T-helper 22 cell (primary cell): ENCODE measurements at places on chromosomes 16 and 17.

DNA sequence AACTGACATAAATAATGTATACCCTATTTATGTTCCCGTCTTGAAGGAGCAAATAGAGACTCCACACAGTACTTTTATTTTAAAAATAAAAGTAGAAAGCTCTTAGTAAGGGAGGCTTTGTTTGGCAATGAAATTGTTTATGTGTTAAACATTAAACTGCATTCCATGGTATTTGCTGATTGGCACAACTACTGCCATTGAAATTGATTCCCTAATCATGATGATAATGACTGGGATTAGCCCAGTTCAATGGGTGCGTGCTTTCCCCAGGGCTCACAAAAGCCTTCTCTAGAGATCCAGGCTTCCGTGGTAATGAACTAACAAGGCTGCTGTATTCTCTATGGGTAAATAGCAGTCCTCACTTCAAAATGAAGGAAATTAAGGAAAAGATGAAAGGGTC is 67.5 kb downstream of the GPRC5B start:
- DNase-seq = no peak

DNA sequence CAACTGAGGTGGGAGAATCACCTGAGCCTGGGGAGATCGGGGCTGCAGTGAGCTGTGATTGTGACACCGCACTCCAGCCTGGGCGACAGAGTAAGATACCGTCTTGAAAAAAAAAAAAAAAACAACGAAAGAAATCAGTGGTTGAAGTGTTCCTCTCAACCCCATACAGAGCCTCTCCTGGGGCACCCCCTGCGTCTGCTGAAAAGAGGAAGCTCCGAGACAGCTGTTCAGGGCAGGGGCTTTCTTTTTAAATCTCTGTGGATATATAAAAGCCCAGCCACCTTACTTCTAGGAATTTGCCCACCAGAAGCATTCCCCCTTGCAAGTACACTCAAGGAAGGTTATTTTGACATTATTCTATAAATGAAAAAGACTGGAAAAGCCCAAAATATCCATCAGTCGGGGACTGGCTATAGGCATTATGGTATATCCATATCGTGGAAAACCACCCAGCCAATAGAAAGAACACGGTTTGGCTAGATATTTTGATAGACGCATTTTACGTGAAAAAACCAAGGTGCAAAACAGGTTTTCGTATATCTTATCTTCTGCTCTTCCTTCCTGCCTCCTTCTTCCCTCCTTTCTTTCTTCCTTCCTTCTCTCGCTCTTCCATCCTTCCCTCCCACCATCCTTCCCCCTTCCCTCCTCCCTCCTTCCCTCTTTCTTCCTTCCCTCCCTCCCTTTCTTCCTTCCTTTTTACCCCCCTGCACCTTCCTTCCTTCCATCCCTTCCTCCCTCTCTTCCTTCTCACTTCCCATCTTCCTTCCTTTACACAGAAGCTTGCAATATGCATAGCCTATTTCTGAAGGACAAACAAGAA is 9.2 kb upstream of the CCL22 start:
- DNase-seq = no peak

DNA sequence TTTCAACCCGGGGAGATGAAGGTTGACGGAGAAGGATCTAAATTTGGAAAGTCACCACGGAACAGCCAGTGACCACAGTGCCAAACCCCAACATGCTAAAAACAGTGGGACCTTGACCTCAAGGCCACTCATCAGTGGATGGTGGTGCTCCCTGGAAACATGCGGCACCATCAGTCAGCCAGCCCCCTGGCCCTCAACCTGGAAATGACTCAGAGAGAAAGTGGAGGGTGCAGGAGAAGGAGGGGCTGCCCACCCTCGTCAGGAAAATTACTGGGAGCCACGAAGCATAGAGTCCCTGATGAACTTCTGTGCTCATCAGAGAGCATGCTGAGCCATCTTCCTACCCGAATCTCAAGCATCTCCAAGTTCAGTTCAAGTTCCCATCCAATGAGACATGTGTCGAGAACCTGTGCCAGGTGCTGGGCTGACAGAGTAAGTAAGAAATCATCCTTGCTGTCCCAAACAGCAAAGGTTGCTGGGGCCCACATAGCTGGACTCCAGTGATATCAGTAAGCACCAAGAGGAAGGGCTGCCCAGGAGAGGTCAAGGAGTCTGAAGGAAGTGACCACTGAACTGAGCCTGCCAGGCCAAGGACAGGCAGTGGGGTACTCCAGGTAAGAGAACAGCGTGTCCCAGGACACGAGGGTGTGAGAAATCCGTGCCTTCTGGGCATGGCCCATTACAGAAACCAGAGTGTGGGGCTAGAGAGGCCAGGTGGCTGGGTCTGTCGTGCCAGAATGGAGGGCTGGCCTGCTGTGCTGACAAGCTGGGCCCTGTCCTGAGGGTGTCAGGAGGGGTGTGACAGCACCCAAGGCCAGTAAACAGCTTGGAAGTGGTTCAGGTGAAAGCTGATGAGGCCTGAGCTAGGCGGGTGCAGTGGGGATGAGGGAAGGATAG is 5.2 kb downstream of the PECAM1 start:
- DNase-seq = no peak

DNA sequence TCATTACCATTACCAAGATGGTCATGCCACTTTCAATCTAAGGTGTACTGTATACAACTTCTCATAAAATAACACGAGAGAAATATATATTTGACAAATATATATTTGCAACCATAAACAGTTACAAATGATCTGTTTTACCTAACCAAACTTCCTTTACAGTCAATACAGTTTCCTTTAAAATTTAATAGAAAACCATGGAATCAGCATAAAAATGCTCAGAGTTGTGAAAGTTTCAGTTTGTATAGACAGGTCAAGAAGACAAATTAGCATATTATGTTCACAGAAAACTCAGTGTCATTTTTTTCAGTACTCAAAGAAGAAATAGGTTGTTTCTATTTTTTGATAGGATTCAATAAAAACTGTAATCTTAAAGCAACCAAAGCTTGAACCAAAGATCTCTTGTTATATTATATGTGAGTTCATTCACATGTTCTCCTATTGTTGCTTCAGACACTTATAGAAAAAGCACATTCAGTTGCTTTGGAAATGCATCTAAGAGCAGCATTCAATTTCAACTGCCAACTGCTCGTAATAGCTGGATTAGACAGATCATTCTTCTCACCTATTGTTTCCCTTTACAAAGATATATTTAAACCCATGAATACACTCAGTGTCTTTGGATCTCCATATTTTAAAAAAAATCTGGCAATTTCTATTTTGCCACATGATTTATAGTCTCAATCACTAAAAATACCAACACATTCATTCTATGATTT is 15.1 kb downstream of the SSH2 start:
- DNase-seq = no peak

GRCh38 chr17:80660527-80661198 is 116.0 kb downstream of the RPTOR start:
- no peak for DNase-seq

DNA sequence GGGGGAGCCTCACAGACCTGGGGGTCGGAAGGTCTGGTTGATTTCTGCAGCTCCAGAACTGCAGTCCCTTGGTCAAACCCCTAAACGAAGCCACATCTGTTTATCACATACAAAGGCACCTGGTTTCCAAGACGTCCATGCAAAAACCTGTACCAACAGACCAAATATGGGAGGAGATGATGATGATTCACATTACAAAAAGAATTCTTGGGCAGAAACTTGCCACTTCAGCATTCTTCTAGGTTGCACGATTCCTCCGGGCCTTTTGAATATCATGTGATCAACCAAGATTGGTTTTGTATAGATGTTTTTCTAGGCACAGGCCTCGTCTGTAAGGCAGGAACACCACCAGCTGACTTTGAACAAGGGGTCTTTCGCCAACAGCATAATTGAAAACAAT is 466.3 kb downstream of the SOX9 start:
- DNase-seq = no peak

DNA sequence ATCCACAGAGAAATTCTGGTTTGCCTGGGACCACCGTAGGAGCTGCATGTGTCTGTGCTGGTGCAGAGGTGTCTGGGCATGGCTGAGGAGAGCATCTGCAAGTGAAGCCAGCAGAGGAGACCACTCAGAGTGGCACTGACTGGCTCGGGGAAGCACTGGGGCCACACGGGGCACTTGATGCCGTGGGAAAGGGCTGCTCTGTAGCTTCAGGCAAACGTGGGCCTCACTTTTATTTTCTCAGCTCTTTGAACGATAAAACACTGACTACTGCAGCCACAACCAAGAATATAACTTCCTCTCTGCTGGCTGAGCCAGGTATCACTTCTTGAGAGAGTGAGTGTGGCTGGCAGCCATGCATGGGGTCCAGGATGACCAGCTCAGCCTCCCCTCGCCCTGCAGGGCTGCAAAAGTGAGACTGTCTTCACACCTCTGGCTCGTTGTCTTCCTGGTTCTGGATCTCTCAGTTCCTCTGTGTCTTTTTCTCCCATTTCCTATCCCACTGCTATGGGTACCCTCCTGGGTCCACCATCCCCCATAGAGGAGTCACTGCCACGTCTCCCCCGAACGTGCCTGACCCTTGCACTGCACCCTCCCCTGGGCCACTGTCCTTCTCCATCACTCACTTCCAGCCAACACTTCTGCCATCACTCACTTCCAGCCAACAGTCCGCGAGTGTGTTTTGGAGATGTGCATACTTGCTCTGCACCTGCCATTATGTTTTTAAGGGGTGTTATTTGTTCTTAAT is 201.4 kb upstream of the CHMP6 start:
- DNase-seq = no peak

DNA sequence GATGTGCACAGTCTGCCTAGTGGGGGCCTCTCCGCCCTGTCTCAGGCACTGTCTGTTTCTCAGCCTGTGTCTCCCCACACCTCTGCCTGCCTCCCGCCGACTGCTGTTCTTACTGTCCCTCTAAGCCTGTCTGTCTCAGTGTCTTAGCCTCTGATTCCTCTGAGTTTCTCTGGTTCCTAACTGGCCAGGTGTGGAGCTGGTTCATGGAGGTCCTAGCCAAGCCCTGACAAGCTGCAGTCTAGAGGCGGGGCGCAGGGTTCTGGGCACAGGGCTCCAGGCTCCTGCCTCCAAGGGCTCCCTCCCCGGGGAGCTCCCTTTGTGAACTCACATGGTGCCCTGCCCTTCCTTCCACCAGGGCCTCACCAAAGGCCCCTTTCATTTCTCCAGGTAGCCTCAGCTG is 19.4 kb downstream of the C17orf100 start:
- no peak for DNase-seq

DNA sequence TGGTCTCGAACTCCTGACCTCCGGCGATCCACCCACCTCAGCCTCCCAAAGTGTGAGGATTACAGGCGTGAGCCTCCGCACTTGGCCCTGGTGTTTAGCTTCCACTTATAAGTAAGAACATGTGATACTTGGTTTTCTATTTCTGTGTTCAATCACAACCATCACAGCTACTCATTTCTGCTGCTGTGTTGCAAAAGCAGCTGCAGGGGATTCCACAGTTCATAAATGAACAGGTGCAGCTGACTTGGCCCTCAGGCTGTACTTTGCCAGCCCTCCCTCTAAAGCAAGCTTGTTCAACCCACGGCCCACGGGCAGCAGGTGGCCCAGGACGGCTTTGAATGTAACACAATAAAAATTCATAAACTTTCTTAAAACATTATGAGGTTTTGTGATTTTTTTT is 79.2 kb downstream of the SLC39A11 start:
- no peak for DNase-seq

GRCh38 chr17:36136036-36136435 is 32.4 kb downstream of the CCL4 start:
- no peak for DNase-seq

- no peak for DNase-seq
These were observed 29.8 kb downstream of the HSBP1 start for GRCh38 chr16:83837566-83837965.

DNA sequence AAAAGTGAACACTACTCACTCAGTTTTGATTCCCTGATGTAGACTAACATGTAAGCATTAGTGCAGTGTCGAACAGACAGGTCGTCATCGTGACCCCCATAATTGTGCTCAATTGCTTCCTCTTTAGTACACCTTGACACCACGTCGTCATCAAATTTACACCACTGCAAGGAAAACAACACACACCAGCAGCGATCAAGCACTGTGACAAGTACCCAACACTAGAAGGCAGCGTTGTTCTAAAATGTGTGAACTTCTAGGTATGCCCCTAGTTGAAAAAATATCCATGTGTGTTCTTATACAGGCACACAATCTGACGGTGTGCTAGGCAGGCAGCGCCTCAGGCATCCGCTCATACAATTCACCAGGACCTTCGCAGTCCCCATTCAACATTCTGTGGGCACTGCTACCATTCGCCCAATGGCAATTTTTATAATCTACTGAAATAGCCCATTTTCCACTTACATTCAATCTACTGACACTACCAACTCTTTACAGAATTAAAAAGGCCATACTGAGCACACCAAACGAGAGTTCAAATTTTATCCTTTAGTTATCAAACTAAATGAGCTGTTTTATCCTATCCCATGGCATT is 23.1 kb downstream of the LITAFD start:
- no peak for DNase-seq

- DNase-seq = peak; percentile 52
These were observed 21.8 kb upstream of the ASGR2 start for GRCh38 chr17:7136266-7136877.

- DNase-seq = no peak
These were observed 6.0 kb downstream of the CLEC16A start for GRCh38 chr16:10950393-10950792.

- DNase-seq = no peak
These were observed 14.1 kb downstream of the PDZD9 start for GRCh38 chr16:21986692-21987246.

- no peak for DNase-seq
These were observed 896 bp downstream of the GGA2 start for GRCh38 chr16:23509441-23509754.

- DNase-seq = peak; percentile 22
These were observed 19.5 kb downstream of the MINK1 start for GRCh38 chr17:4852567-4853207.

DNA sequence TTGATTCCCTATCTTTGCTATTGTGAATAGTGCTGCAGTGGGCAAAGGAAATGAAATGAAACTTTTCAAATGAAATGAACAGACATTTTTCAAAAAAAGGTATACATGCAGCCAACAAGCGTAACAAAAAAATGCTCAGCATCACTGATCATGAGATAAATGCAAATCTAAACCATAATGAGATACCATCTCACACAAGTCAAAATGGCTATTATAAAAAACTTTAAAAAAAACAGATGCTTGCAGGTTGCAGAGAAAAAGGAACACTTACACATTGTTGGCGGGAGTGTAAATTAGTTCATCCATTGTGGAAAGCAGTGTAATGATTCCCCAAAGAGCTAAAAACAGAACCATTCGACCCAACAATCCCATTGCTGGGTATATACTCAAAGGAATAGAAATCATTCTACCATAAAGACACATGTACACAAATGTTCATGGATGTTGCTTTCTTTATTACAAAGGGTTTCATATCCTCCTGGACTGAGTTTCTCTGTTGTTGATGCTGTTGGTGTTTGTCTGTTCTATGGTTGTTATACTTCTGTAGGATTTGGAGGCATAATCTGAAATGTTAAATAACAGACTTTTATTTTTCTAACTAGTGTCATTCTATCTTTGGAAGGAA is 99.3 kb upstream of the SOX9 start:
- DNase-seq = no peak
